M059J (cell line): ENCODE measurements at places on chromosomes 11 and 22. TPM values are rescaled to one million over a fixed set of nuclear protein-coding genes. Genes with fewer than 3 reads are reported as not detected.

Gene DDI1
- not detected in 2 replicates for total RNA-seq

Gene CALCB
- not detected in 2 replicates for total RNA-seq

Gene RNF214
- 7.8 and 7.9 TPM in 2 replicates for total RNA-seq

Gene IPO7
- 85.6 and 108 TPM in 2 replicates for total RNA-seq

Gene TRIM49B
- not detected in 2 replicates for total RNA-seq

DNA sequence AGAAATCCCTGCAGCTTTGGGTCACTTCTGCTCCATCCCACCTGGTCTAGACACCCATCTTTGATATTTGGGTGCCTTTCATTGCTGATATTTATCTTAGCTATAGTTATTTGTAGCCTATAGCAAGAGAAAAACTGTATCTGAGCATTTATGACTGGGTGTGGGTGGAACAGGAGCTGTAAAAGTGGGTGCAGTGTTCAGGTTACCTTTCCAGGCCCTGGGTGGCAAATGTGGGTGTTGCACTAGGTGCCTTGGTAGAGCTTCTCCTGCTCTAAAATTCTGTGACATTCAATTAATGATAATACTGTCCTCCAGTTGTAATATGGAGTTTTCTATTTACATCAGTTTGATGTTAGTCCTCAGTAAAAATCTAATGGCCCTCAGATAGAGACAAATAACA, 78.4 kb upstream of the OR4B1 start:
- DNase-seq: no peak

GRCh38 chr11:118427707-118428106, 8.6 kb upstream of the KMT2A start:
- no peak for DNase-seq

DNA sequence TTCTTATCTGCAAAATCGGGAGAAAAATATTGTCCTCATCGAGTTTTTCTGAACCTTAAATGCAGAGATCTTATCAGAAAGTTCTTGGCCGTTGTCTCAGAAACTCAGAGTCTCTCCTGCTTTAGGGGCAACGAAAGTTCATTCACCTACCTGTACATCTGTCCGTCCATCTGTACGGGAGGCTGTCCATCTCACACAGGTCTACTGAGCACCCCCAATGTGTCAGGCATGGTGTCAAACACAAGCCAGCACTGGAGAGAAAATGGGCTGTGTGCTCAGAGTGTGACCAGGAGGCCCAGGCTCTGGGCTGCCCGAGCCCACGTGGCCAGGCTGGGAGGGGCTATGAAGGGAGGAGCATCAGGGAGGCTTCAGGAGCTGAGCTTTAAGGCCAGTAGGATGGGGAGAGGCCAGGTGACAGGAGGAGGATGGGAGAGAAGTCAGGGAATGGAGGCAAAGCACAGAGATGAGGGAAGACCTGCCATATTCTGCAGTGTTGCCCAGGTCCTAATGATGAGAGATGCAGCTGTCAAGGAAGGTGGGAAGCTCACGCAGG, 62.4 kb upstream of the MYEOV start:
- DNase-seq: no peak

GRCh38 chr11:28524098-28524497, 415.9 kb downstream of the METTL15 start:
- peak; percentile 49 for DNase-seq

- peak; percentile 50 for DNase-seq
Measured at GRCh38 chr11:74154620-74155281, 16.1 kb downstream of the C2CD3 start.

- DNase-seq: no peak
Measured at GRCh38 chr22:40726514-40726913, 47.2 kb downstream of the MCHR1 start.

- peak; percentile 99 for DNase-seq
Measured at GRCh38 chr11:19079643-19080440, 19.3 kb upstream of the MRGPRX2 start.

DNA sequence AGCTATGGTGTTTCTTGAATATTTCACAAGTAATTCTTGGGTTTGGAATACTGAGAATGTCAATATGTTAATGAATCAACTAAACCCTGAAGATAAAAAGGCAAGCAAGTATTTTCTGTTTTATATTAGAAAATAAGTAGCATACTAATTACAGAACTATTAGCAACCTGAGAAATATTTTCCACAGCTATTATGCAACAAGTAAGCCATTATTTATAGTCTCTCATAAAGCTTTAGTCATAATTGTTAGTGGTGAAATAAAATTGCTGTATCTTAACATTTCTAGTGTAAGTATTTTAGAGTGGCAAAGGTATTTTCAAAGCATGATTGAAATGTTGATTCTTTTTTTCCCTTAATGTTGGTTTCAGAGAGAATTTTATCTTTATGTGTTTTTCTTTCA, 53.3 kb downstream of the FAR1 start:
- peak; percentile 15 for DNase-seq

GRCh38 chr11:12810568-12810894, 136.3 kb downstream of the TEAD1 start:
- DNase-seq: peak; percentile 70

DNA sequence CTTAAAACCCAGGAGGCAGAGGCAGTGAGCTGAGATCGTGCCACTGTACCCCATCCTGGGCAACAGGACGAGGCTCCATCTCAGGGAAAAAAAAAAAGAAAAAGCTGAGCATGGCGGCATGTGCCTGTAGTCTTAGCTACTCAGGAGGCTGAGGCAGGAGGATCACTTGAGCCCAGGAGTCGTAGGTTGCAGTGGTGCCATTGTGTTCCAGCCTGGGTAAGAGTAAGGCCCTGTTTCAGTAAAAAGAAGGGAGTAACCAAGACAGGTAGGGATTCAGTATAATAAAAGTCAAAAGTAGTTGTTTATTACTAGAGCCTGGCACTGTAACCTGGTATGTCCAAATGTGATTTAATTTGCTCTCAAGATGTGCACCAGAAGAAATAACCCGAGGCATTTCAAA, 8.1 kb upstream of the RAB30 start:
- no peak for DNase-seq

GRCh38 chr11:108984523-108984922, 319.7 kb downstream of the DDX10 start:
- DNase-seq: no peak

DNA sequence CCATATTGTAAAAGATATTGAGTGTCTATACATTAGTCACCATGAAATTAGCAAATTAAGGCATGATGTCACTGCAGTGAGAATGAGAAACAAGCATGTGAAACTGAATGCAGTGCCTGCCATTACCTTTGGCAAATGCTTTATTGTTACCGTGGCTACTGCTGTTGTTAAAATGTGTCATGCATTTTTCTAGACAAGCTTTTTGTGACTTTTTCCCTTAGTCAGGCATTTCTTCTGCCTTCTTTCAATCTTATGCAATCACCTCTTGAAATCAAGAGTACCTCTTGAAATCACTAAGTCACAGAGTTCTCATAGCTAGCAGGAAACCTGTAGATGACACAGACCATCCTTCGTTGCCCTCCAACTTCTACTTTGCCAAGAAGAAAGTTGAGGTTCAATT, 461.7 kb upstream of the TENM4 start:
- peak; percentile 54 for DNase-seq

GRCh38 chr11:119626871-119627270, 102.1 kb downstream of the NECTIN1 start:
- DNase-seq: no peak

DNA sequence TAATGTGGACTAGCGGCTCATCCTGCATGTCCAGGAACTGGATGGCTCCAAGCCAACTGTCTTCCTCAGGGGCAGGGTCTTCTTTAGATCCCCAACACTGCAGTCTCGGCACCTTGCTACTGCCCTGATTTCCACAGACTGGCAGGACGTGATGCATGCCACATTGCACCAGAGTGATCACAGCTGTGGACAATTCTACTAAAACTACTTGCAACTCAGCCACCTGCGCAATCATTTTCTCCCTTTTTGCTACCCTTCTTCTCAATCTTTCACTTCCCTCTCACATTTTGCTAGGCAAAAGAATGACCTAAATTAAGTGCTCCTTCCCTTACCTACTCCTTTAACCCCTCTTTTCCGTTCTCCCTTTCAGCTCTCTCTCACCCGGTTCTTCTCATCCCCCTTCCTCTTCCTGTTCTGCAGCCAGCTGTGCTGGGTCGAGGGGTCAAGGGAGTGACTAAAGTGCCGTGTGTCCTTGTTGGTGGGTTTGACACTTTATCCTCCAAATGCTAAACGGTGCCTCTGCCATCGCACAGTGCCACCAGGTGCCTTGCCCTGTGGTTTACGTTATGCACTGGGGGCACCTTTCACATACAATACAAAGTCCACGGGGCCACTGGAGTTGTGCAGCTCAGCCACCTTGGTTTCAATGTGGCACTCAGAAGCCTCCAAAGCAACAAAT, 11.5 kb upstream of the PEX26 start:
- DNase-seq: no peak

GRCh38 chr22:29113319-29113718, 40.5 kb downstream of the KREMEN1 start:
- no peak for DNase-seq

GRCh38 chr22:34129691-34130486, 209.6 kb upstream of the LARGE1 start:
- DNase-seq: no peak

- no peak for DNase-seq
Measured at GRCh38 chr22:24059793-24060192, 48.7 kb downstream of the CABIN1 start.

DNA sequence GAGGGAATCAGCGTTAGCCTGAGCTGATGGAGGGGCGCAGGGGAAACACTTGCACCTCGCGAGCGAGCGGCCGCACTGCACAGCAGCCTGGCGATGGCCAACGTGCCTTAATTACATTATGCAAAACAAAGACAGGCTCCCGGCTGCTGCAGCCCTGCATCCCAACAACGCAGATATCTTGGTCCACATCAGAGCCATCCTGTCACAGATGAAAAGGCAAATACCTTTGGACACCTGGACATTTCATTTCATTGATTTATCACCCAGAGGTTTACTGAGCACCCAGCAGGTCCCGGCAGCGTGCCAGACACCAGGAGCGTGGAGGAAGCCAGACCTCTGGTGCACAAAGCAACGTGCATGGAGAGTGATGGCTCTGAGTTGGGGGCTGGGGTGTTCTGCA, 843.0 kb downstream of the TBC1D22A start:
- no peak for DNase-seq

GRCh38 chr11:84372381-84372950, 1086.3 kb upstream of the CCDC90B start:
- DNase-seq: no peak

DNA sequence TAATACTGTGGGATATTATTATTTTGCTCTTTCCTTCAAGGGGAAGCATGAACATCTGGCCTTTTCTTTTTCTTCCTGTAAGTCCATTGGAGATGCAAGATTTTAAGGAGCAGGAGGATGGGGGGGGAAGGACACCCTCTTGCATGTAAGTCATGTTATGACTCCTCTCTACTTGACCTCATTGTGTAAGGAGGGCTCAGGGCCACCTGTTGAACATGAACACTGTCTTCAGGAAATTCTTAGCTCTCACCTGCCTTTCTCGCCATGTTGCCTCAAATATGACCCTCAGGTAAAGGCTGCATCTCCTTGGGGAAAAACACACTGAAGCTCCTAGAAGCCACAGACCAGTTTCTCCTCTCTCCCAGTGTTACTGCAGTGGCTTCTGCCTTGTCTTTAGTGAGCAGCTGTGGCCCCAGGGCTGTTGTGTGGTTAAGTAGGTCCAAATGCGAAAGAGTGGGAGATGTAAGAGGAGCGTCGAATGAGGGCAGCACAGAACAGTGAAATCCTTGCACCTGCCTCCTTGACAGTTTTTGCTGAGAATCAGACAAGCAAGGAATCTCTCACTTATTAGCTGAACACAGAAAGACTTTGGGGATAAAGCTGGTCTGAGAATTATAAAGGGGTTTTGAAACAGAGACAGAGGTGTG, 1.3 kb upstream of the RAG1 start:
- DNase-seq: peak; percentile 16

DNA sequence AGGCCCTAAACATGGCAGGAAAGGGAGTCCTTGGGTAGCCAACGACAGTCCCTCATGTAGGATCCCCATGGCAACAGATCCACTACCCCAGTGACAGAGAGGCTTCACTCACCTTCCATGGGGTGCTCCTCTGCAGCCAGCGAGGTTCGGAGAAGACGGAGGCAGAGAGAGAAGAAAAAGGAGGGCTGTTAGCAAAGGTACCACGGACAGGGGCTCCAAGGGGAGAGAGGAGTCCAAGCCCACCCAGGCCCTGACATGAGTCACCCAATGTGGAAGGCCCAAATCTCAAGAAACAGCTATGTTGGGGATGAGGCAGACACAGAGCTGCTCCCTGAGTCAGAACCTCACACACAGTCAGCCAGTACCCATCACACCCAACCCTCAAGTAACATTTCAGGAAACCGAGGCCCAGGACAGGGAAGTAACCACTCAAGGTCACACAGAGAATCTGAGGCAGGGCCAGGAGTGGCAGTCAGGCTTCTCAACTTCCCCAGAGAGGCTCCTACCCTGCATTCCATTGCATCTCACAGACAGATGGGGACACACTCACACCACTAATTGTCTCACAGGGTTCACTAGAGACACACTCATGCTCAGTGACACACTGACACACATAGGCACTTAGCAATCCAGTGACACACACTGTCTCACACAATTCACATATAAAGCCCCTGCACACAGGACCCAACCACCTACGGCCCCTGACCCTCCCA, 25.2 kb downstream of the NRXN2 start:
- no peak for DNase-seq

- no peak for DNase-seq
Measured at GRCh38 chr22:48960576-48960975, 867.1 kb downstream of the BRD1 start.

GRCh38 chr11:65573391-65574079, 1.2 kb downstream of the FAM89B start:
- no peak for DNase-seq

DNA sequence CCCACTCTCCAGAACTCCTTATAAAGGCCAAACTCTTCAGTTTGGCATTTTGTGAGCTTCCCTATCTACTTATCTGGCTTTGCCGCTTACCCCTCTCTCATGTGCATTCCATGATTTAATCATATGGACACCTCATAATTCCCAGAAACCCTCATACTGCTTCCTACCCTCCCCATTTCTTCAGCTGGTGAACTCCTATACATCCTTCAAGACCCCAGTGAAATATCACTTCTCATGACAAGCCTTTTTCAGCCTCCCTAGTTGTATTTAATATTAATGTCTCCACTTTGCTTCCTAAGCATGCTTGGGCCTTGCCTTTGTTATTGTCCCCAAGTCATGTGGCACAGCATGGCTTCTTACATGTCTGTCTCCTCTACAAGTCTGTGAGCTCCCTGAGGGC, 13.7 kb upstream of the TSPAN18 start:
- DNase-seq: no peak

DNA sequence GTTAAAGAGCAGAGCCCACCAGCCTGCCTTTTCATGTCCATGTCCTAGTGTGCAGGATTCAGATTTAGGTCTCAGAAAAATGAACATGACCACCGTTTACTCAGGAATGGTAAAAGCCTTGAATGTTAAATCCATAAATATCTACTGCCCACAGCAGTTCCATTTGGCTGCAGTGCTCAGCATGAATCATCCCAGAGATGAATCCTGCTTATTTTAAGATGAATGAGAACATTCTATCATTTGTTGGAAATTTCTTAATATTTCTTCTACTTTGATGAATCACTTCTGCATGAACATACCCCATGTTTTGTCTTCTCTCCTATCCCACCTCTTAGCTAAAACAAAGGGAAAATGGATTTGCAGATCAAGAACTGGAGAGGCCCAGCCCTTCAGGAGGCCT, 47.5 kb upstream of the AQP11 start:
- peak; percentile 18 for DNase-seq

- DNase-seq: no peak
Measured at GRCh38 chr11:45513821-45514340, 151.5 kb downstream of the CHST1 start.
